EH (cell line): ENCODE measurements at places on chromosomes 1 and 21.

DNA sequence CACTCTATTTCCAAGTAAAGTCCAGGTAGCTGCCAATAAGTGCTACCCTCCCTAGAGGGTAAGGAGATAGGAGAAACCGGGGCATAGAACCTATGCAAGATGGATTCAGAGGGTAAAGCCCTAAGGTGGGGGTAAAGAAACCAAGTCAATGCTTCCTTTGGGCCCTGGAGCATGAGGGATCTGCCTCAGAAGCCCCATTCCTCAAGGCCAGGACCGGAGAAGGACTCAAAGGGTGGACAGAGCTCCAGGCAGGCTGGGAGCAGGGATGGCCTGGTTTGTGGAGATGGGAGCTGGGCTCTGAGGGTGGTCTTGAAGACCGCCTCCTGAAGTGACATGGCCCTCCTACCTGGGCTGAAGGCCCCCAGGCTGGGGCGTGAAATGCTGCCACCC is 3.9 kb downstream of the EPHA2 start:
- no peak for DNase-seq

- DNase-seq, result no peak
Measured at GRCh38 chr1:76635784-76636183, 231.5 kb upstream of the ST6GALNAC5 start.

DNA sequence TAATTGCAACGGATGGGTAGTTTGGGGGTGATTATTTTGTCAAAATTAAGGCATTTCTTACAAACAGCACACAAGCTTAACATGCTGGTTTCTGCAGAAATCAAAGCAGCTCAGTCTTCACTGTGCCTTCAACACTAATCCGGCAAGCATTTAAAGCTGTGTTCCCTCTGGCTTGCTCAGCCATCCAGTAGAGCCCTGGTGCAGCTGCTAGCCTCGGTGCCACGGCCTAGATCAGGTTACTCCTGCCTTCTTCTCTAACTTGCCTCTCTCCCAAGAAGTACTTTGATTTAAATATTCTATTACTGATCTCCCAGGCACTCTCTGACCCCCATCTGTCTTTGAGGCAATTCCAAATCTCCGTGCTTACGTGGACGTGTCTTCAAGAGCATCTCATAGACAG is 85.6 kb downstream of the GREM2 start:
- no peak for DNase-seq

GRCh38 chr1:103561643-103562395 is 9.6 kb upstream of the AMY2B start:
- DNase-seq, result no peak

DNA sequence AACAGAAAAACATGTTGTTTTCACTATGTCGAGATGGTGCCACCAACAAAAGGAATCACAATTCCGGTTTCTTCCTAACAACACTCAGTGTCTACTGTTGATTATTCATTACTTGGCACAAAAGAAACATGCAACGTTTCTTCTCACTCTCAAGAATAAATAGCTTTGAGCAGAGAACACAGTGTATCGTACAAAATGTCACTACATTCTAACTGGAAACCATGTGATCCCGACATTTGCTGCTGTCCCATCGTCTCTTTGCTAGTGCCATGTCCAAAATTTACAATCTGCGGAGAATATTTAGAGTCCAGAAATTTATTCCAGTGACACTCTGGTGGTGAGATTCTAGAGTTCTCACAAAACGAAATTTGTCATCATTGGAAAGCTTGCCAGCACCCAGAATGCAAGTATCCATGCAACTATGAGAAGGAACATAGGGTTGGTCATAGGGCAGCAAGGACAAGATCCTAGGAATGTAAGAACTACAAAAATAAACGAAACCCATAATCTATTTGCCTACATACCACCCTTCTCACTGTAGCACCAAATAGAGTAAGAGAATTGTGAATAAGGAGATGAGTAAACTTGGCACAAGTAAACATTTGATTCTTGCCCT is 505.1 kb downstream of the LTN1 start:
- peak; percentile 72 for DNase-seq

GRCh38 chr1:209670441-209671082 is 4.7 kb upstream of the G0S2 start:
- DNase-seq, result no peak

DNA sequence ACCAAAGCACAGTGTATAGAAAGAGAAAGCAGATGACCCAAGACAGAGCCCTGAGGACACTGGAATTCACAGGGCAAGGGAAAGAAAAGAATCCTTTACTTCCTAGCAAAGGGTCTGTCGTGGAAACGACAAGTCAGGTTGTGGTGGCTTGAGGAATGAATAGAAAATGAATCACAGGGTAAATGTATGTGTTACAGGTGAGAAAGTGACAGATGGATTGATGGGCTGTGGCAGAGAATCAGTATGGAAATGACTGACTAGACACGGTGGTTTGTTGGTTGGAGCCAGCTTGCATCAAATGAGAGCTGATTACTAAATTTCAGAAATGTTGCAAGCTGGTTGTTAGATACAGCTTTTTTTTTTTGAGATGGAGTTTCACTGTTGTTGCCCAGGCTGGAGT is 46.9 kb downstream of the PTP4A2 start:
- no peak for DNase-seq

DNA sequence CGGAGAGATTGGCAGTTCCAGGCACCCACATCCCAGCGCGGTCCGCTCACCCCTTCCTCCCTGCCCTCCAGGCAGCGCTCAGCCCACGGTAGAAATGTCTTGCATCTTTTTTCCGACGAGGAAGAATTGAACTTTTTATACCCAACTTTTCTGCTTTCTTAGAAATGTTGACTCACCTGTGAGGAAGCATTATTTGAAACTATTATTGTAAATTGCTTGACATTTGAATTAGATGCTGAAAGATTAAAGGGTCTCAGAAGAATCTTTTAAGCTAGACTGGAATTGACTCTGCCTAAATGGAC is 912 bp upstream of the SIPA1L2 start:
- no peak for DNase-seq

DNA sequence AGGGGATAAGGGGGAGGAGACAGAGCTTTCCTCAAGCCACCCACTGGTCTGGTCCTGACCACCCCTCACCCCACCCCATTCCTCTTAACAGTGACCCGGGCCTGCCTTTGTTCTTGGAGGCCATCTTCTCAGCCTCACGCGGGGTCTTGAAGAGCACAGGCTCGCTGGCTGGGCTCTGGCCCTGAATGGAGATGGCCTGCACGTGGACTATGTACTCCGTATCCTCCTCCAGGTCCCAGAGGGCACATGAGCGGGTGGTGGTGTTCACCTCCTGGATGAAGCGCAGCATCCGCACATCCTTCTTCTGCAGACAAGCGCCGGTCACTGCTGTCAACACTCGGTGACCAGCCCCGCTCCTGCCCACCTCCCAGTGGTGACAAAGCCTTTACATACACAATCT is 2.6 kb downstream of the FNDC5 start:
- DNase-seq, result no peak
